Stimulated activated CD4-positive, alpha-beta T cell treated with anti-CD3 and anti-CD28 coated beads, Interleukin-1b, Interleukin-23, amount 100 ng/mL, for 1 hour (primary cell): ENCODE measurements at places on chromosomes 1 and 21.

DNA sequence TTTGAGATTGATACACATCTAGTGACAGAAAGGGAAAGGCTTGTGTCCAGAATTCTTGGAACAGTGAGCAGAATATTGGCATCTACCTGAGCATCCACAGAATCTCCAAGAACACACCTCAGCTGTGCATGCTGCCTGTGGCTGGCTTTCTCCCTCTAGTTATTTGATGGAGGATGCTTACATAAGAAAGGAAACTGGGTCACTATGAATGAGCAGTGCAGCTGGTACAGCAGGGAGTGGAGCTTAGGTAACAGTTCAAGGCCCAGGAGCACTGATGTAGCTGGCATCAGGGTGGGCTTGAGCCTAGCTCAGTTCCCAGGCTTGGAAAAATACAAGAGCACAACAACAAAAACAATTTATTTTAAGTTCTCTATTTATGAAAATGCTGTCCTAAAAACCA, 26.3 kb downstream of the RGS8 start:
- no peak for DNase-seq

GRCh38 chr1:100443811-100444571, 91.7 kb downstream of the CDC14A start:
- DNase-seq: no peak

DNA sequence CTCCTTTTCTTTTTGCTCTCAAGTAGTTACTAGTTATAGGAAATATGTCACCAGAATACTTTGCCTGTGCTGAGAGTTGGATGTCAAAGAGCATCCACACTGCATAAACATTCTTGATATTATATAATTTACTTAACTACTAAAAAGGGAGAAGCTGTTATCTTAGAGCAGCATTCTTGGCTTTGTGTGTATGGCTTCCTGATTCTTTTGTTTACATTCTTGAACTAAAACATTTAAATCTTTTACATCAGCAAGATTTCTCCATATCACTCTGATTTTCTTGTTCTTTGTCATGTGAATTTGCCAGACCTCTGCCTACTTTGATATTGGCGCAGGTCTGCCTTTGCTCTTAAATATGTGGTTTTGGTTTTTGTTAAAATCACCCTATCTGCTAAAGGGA, 48.8 kb downstream of the SUCO start:
- no peak for DNase-seq

DNA sequence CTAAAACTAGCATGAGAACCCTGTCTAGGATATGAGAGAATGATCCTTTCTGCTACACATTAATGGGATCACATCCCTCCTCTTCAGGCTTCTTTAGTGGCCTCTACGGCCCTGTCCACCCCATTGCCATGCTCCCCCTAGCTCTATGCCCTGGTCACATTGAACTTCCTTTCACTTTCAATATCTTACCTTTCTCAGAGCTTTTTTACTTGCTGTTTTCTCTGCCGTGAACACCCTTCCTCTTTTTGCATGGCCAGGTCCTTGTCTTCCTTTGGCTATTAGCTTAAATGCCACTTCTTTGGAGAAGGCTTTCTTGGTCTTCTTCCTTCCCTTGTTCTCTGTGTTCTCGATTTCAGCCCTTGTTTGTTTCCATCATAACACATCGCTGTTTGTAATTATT, 97.4 kb downstream of the GIPC2 start:
- DNase-seq: no peak

- no peak for DNase-seq
Measured at GRCh38 chr1:94674876-94675275, 133.3 kb upstream of the F3 start.

DNA sequence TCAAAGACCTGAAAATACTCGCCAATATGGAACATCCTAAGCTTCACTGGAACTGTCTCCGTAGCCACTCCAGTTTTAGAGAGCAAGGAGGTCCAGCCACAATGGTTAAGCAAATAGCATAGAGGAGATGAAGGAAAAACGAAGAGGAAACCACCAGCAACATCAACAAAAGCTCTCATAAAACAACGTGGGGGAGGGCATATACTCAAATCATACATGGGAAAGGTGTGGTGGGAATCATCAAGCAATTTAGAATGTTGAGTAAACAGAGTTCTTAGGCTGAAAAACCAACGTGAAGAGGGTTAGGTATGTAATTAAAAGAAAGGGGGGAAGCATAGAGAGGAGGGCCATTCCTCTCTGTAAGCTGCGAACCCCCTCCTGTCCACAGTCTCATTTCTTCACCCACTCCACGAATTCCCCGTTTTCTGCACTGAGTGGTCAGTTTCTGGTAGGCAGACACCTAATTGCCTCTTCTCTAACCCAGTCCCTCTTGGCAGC, 1.0 kb downstream of the TMEM59 start:
- DNase-seq: no peak

- DNase-seq: no peak
Measured at GRCh38 chr1:66981679-66982078, 56.9 kb downstream of the MIER1 start.

DNA sequence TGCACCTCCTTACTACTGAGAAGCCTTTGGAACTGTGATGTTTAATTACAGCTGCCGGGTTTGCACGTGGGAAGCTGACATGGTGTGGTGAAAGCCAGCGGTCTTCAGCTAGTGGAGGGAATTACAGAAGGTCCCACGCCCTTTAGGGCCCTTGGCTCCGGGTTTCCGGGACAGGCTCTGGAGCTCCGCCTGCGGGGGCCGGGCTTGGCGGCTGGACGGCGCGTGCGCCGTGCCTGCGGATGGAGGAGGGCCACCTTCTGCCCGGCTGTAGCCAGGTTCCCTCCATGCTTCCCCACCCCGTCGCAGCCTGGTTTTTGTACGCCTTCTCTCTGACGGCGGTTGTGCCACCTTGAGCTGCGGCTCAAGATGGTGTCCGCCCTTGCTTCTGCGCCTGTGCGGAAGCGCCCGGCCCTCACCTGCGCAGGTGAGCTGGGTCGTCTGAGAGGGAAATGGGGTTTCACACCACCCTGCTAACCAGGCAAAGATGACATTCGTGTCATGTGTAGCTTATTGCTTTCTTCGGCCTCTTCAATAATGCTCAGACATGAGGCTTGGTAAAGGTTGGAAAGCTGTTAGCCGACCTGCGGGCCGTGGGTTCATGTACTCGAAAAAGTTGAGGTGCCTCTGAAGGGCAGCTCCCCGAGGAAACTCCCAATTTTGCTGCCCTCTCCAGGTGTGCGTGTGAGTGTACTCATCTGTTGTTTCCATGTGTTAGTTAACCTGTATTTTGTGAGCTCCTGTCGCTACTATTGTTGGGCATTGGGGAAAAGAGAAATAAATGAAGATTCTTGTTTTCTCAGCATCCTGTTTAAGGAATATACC, 36.6 kb upstream of the OPRD1 start:
- peak; percentile 26 for DNase-seq

DNA sequence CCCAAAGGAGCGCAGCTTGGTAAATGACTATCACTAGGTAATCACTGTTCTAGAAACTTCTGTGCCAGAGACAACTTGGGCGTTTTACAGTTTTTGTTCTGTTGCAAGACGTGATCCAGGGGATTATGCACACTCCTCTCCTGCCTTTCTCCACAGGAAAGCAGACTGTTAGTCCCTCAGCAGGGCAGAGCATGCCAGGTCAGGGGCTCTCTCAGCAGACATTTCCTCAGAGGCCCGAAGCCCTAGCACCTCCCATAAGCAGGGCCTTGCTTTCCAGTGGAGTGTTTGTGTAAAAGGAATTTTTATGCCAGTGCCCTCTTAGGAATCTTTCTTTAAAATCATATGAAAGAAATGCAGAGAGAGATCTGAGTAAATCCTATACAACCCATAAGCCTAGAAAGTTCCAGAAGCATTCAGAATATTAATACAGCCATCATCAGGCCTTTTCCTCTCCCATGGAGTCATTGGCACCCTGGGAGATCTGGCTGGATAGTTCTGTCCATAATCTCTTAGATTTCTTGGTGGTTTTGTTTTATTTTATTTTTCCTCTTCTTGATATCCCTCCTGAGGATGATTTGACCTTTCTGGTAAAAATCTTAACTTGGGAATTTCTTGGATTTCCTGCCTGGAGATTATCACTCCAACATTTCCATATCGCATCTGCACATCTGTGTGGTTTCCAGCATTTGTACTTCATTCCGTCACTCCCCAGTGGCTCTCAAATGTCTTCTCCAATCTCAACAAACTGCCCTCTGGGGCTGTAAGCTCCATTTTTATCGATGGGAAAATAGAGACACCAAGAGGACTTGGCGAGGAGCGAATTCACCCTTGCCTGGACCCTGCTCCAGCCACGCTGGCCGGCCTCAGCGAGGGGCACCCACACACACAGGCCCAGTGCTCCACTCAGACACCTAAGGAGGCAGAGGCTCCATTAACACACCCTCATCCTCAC, 116.1 kb downstream of the PSMG1 start:
- DNase-seq: no peak

- DNase-seq: no peak
Measured at GRCh38 chr1:208569181-208569580, 325.0 kb upstream of the PLXNA2 start.

DNA sequence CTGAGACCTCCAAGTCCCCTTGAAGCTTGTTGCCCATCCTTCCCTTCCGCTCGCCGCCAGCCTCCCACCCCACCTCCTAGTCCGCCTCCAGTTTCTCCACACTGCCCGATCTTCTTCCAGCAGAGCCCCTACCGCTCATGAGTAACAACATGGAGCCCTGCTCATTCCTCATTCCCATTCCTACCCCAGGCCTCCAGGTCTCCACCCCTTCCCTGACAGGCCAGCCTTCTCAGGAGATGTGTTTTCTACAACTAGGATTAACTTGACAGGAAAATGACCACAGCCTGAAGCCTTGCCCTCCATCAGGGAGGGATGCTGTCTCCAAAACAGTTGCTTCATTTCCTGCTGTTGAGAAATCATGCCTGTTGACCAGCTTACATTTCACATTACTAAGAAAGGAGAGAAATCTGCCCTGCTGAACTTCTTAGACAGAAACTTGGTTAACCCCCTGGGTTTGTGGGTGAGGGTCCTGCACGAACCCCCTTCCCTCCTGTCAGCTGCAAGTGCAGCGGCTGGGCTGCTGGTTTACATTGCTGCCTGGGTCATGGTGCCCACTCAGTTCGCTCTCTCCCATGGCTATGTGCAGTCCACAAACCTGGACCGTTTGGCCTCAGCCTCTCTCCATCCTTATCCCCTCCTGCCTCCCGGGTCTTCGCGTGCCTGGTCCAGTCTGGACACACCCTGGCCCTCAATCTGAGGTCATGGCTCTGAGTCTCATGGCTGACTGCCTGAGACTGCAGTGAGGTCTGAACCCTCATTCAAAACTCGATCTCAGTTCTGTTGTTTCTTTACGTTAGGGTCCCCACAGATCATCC, 16.1 kb upstream of the CHI3L1 start:
- no peak for DNase-seq

DNA sequence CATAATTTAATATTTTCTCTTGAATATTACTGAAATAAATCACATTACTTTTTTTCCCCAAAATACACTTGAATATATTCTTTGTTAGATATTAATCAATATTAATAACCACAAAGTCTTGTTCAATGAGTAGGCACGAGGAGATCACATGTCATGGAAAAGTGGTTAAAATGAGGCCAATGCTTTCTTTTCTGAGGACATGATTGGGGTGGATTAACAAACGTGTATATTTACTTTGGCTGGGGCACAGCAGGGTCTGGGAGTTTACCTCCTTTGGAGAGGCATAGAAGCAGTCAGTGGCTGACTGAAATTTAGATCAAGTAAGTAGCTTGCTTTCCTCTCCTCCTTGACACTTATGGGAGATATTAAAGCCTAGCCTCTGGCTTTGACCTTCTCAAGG, 664.3 kb upstream of the B3GALT2 start:
- no peak for DNase-seq
